Immature natural killer cell (primary cell): ENCODE measurements at places on chromosomes 2 and 18.

GRCh38 chr2:170711196-170711773 is 3.9 kb upstream of the SP5 start:
- H3K27ac ChIP-seq: no peak overlapping the region
- no peak overlapping the region for H3K4me3 ChIP-seq
- no peaks in the 10 kb centered on the region for H3K36me3 ChIP-seq
- peaks cover 10% of the 10 kb centered on the region for H3K4me1 ChIP-seq

GRCh38 chr2:28926847-28927246 is 32.4 kb downstream of the WDR43 start:
- no peaks in the 10 kb centered on the region for H3K4me1 ChIP-seq
- H3K4me3 ChIP-seq: no peak overlapping the region
- peaks cover 68% of the 10 kb centered on the region for H3K36me3 ChIP-seq
- DNase-seq: no peak
- H3K27ac ChIP-seq: no peak overlapping the region

DNA sequence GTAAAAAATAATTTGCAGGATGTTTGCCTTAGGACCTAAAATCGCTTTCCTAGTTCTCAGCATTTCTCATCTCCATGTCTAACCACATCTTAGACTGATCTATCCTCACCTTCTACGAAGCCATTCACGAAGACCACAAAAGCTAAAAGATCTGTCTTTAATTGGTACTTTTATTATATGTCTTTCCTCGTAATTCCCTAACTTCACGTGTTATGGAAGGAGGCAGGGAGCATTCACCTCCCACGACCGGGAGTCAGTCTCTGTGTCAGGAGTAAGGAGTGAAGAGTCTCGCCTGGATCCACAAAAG is 1.6 kb downstream of the DLGAP1 start:
- peaks cover 4% of the 10 kb centered on the region for H3K36me3 ChIP-seq
- peaks cover 5% of the 10 kb centered on the region for H3K27me3 ChIP-seq
- H3K4me3 ChIP-seq: no peak overlapping the region

GRCh38 chr18:68722821-68723220 is 7.9 kb upstream of the TMX3 start:
- no peaks in the 10 kb centered on the region for H3K27me3 ChIP-seq
- peaks cover 25% of the 10 kb centered on the region for H3K4me1 ChIP-seq
- no peak overlapping the region for H3K27ac ChIP-seq
- DNase-seq: no peak
- no peak overlapping the region for H3K4me3 ChIP-seq

DNA sequence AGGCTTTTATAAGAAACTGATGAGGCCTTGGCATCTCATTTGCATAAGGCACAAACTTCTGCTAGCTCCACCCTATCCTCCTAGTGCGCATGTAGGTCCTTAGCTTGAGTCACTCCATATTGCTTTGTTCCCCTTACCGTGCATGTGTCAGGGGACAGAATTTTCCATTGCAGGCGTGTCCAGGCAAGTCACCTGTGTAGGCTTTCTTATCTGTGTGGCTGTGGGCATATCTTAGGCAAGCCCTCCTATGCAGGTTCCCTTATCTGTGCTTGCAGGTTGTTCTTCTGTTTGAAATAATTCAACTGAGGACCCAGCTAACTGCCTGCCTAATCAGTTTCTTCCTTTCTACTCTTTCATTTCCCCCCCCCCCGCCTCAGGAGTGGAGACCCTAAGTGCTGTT is 63.3 kb upstream of the CDCA7 start:
- H3K36me3 ChIP-seq: no peaks in the 10 kb centered on the region
- no peak overlapping the region for H3K27ac ChIP-seq
- DNase-seq: no peak
- peaks cover 2% of the 10 kb centered on the region for H3K27me3 ChIP-seq
- no peak overlapping the region for H3K4me3 ChIP-seq

DNA sequence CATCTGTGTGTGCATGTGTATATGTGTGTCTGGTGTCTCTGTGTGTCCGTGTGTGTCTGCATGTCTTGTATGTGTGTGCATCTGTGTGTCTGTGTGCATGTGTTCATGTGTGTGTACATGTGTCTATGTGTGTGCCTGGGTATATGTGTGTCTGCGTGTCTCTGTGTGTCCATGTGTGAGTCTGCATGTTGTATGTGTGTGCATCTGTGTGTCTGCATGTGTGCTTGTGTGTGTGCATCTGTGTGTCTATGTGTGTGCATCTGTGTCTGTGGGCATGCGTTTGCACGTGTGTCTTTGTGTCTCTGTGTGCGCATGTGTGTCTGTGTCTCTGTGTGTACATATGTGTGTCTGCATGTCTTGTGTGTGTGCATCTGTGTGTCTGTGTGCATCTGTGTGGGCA is 207.7 kb downstream of the TNS1 start:
- H3K36me3 ChIP-seq: no peaks in the 10 kb centered on the region
- DNase-seq: no peak
- no peak overlapping the region for H3K27ac ChIP-seq

- peaks cover 6% of the 10 kb centered on the region for H3K27me3 ChIP-seq
- no peak for DNase-seq
- H3K36me3 ChIP-seq: no peaks in the 10 kb centered on the region
- no peaks in the 10 kb centered on the region for H3K4me1 ChIP-seq
- no peak overlapping the region for H3K4me3 ChIP-seq
Measured at GRCh38 chr18:3790703-3791102, 340.7 kb downstream of the TGIF1 start.

DNA sequence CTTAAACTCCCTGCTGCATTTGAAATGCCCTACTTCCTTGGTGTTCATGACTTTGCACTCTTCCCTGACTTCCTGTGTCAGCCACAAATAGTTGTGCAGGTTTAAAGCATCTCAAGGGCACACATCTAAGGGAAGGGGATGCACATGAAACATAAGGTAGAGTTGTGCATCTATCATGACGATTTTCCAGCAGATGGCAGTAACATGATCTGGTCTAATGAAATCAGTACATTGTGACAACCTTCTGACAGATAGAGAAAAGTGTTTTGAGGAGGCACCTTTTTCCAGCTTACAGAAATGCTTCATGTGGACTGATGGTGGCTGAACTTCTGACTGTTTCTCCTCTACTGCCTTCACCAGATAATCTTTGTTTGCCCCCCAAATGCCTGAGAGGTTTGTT is 238.9 kb downstream of the XIRP2 start:
- H3K4me3 ChIP-seq: no peak overlapping the region
- DNase-seq: no peak
- H3K27me3 ChIP-seq: no peaks in the 10 kb centered on the region
- no peaks in the 10 kb centered on the region for H3K36me3 ChIP-seq
- H3K4me1 ChIP-seq: no peaks in the 10 kb centered on the region

GRCh38 chr2:60414495-60415138 is 138.8 kb downstream of the BCL11A start:
- H3K27ac ChIP-seq: no peak overlapping the region
- H3K27me3 ChIP-seq: peaks cover 4% of the 10 kb centered on the region
- no peak overlapping the region for H3K4me3 ChIP-seq

- no peak overlapping the region for H3K4me3 ChIP-seq
- H3K36me3 ChIP-seq: no peaks in the 10 kb centered on the region
- DNase-seq: no peak
- no peaks in the 10 kb centered on the region for H3K4me1 ChIP-seq
- peaks cover 3% of the 10 kb centered on the region for H3K27me3 ChIP-seq
- no peak overlapping the region for H3K27ac ChIP-seq
Measured at GRCh38 chr2:7887441-7887840, 794.4 kb upstream of the ID2 start.
